EH (cell line): ENCODE measurements at places on chromosomes 3 and 15.
A peak's percentile ranks its signal among the peaks of the same experiment; 100 is the strongest.

GRCh38 chr3:121979734-121980449 is 42.2 kb downstream of the ILDR1 start:
- no peak for DNase-seq

- peak; percentile 42 for DNase-seq
These were observed 594.9 kb downstream of the NLGN1 start for GRCh38 chr3:173992416-173992815.

- no peak for DNase-seq
These were observed 9.5 kb downstream of the SLCO2A1 start for GRCh38 chr3:134020135-134020680.

DNA sequence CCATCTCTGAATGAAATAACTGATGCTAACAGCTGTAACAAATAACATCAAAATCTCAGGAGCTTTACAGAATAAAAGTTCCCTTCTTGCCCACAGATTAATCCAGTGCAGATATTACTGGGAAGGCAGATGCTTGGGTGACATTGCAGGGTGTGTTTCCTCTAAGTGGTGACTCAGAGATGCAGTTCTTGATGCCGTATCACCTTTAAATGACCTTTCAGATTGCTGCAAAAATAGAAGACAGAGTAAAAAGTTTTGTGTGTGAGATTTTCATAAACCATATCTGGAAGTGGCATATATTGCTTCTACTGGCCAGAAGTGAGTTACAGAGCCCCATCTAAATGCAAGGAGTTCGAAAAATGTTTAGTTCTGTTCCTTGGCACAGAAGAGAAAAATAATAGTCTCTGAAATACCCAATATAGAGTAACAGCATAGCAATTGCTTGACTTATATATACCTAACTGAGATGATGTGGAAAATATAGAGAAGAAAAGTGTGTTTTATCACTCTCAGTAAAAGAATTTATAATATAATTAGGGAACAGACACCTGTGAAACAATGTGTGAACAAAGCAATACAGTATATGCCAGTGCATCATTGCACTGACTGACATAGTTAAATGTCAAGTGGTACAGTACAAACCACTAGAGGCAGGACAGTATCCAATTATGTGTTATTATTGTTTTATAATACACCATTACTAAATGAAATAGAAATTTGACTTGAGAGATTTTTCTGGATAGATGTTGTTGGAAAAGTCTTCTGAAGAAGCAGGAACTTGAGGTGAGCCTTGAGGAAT is 430.7 kb upstream of the CBLB start:
- peak; percentile 48 for DNase-seq

DNA sequence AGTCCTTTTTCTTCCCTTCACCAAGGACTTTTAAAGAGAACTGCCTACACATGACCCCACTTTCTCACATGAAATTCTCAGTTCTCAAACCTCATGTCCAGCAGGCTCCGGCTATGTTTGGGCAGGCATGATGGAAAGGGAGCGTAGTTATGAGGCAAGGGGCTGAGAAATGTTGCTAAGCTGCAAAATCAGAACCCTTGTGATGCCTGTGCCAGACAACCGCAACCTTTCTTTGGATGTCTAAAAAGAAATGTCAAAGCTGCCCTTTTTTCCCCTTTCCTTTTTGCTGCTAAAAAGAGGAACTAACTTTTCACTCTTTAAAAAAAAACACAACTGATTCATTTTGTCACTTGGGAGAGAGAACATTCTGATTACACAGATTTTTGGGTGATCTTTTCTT is 19.2 kb downstream of the GNB4 start:
- DNase-seq: no peak

DNA sequence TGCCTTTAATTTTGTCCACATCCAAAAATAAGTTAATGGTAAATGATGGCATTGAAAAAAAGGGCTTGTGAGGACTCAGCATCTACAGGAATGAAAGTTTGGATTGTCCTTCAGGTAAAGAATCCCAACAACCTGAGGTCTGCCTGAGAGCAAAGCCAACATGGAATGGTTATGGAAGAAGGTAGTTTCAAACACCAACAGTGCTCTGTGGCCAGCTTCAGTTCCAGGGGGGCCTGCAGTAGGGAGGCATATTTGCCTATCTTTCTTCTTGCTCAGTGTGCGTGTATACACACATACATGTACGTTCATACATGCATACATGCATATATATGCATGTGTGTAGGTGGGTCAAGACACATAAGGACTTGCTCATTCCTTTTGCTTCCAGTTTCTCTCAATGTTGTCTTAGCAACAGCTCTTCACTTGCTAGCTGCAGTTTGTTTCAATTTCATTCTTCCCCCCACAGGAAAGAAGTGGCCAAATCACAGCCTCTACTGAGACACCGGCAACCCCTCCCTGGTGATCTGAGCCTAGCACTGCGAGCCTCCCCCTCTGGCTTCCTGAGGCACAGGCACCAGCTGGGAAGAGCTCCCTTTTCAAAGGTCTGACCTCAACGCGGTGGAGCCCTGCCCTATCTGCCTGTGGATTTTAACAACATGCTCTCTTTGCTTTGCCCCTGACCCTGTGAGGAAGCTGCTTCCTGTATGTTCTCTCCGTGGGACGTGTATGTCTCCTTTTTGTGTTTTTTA is 146.2 kb downstream of the KLF13 start:
- DNase-seq: peak; percentile 55

DNA sequence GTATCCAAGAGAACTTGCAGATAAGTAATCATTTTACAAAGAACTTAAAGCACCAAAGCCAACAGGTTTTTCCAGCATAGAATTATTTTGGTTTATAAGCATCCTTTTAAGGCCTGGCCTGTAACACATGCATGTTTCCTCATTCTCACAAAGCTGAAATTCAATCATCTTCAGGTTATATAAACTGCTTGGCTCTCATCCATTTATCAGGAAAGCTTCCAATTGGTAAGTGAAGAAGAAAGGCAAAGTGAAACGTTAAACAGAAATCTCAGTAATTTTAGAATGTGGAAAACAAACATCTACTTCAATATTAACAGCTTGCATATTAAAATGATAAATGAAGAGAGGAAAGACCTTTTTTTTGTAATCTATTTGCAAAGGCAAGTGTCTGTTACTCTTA is 1.6 kb downstream of the SERP1 start:
- peak; percentile 21 for DNase-seq

GRCh38 chr3:31373681-31374080 is 159.0 kb upstream of the STT3B start:
- DNase-seq: no peak

DNA sequence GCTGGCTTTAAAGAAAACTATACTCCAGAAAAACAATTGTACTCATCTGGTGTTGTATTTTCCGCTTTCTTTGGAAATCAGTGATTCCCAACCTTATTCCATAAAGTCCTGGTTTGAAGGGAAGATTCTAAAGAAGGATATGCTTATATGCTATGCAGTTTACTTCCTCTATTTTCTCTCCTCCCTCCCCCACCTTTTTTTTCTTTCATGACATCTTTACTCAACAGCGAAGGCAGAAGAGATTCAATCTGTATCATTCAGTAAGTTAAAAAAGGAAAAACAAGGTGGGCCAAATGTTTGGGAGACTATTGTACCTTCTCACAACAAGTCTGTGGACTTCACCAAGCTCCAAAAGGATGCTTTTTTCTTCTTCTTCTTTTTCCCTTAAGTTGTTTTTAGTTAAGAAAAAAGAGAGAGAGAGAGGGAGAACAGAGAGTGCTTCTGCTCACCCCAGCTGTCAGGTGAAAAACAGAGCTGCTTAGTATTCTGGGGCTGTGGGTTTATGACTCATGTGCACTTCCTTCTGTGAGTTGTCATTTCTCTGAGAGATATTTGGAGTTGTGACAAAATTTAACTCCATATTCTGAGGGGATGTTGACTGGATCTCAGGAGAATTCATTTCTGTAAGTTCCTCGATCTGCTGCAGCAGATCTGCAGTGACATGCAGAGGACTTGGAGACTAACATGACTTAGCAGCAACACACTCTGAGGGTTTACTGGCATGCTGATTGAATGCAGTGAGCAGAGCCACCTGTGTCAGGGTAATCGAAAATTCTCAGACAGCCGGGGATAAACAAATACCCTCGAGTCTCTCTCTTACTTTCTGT is 70.7 kb downstream of the SSR3 start:
- DNase-seq: peak; percentile 68

- no peak for DNase-seq
These were observed 113.8 kb upstream of the LINGO1 start for GRCh38 chr15:77746254-77747174.

DNA sequence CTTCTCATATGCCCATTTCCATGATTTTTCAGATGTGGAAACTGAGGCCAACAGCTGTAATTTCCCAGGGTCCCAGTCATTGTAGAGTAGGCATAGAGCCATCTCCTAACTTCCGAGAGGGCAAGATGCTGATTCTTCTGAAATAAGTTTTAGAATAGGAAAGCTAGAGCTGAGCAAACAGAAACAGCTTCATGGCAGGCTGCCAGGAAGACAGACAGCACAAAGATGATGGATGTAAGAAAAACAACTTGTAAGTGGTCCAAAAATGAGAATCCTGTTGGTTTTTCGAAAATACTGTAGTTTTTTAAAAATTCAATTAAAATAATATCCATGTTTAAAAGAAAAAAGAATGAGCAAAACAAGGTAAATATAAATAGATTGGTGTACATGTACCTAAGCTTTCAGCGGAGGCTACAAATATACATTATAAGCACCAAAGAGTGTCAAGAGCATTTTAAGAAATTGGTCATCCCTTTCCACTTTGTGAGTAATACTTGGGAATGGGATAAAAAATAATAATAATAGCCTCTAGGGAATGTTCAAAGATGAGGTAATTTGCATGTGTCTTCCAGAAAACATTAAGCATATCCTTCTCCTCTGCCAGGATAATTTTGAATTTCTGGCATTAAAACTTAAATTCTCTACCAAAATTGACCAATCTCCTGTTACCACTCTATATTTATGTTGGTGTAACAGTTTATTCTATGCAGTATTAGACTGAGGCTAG is 406.6 kb downstream of the MECOM start:
- no peak for DNase-seq

DNA sequence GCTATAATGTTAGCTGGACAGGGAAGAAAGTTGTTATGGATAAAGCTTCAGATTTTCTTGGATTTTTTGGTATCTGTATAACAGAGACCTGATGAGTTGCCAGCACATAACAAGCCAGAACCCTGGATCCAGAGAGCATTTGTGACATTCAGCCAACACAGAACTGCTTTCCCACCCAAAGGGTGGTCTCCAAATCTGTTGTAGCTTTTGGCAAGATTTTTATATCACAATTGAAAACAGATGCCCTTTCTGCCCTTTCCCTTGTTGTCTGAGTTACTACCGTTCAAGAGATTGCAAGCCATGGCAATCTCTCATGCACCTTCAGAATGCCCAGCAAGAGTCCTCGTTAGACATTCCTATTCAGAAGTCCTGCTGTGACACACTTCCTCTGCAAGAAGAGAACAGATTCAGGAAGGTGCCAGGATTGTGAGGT is 107.6 kb upstream of the FGF7 start:
- peak; percentile 27 for DNase-seq

DNA sequence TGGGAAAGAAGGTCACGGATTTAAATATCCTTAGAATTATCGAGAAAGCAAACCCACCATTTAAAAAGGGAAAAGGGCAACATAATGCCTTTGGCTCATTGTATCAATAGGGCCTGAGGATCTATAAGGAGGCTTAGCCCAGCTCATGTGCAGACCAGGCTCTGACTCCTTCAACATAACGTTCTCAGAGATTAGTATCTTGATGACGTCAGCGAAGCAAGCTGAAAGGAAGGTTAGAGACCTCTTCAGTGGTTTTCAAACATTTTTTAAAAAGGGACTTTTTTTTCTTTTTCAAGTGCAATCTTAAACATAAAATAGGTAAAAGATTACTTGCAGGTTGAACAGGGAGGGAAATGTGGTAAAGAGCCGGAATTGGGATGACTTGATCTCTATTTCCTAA is 463.9 kb upstream of the ADAMTS9 start:
- no peak for DNase-seq

DNA sequence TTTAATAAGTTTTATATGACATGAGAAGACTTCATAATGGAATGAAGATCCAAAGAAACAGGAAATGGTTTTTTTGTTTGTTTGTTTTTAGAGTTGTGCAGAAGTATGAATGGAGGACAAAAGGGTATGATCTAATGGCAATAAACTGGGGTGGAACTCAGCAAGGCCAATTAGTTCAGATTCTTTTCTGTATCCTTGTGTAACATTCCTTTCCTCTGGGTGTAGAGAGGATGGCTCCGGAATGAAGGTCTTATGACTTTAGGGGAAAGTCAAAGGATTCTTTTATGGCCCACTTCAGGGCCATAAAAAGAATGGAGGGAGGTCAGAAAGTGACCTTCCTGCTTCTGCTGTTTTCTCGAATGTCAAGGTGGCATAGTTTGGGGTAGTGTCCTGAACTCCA is 152.6 kb downstream of the DPH6 start:
- DNase-seq: peak; percentile 84

DNA sequence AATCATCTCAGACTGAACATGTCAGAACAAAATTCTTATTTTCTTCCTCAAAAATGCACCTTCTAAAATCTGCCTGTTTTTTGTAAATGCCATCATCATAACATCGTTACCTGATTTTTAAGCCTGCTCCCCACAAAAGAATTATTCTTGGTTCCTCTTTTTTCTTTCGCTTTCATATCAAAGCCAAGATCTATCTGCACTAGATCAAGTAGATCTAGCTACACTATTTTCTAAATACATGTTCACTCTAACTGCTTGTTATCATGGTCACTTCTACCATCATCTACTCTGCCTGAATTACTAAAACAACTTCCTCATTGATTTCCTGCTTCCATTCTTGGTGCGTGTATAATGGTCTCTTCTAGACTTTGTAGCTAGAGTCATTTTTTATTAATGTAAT is 217.7 kb downstream of the ARPP21 start:
- no peak for DNase-seq

GRCh38 chr15:85443046-85443445 is 62.6 kb downstream of the AKAP13 start:
- no peak for DNase-seq

DNA sequence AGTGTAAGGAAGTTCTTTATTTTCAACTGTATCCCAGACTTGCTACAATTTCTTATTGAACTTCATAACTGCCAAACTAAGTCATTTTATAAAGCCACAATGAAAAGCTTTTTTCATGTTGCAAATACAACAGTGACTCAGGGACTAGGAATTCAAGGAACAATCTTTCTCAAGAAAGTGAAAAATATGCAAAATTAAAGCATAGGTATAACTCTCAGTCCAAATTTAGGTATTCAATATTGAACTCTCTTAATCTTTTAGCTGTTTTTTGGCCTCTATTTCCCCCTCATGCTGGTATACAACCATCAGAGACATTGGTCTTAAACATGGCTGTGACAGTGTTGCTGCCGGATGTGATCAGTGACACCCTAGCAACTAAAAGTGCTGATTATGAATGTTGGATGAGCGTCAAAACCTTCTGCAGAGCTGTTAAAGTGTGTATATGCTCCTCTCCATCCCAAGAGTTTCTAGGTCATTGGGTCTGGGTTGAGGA is 476.9 kb downstream of the ZNF385D start:
- DNase-seq: peak; percentile 59

DNA sequence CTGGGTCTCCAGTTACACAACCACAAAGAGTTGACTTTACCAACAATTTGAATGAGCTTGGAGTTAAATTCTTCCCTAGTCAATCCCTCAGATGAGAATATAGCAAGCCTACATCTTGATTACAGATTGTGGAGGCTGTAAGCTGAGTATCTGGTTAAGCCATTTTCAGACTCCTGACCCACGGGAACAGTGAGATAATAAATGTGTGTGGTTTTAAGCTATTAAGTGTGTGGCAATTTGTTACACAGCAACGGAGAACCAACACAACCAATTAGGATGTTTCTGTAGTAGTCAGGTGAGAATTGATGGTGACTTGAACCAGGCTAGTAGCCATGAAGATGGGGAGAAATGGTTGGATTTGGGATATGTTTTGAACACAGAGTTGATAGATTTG is 37.7 kb upstream of the SLC4A7 start:
- DNase-seq: no peak
